Stimulated activated naive CD8-positive, alpha-beta T cell treated with anti-CD3 and anti-CD28 coated beads, Interleukin-15, amount 100 ng/mL, for 72 hours (primary cell): ENCODE measurements at places on chromosomes 7 and 10.

GRCh38 chr7:37669818-37670217 is 13.7 kb upstream of the GPR141 start:
- DNase-seq = no peak

GRCh38 chr10:84076047-84076388 is 63.3 kb upstream of the GHITM start:
- DNase-seq = no peak

- DNase-seq = peak; percentile 18
Observed at GRCh38 chr10:61992671-61993668, 91.5 kb downstream of the ARID5B start.

- no peak for DNase-seq
Observed at GRCh38 chr10:104938031-104938430, 296.9 kb downstream of the SORCS3 start.

GRCh38 chr10:59896191-59896590 is 10.2 kb downstream of the CCDC6 start:
- DNase-seq = no peak

DNA sequence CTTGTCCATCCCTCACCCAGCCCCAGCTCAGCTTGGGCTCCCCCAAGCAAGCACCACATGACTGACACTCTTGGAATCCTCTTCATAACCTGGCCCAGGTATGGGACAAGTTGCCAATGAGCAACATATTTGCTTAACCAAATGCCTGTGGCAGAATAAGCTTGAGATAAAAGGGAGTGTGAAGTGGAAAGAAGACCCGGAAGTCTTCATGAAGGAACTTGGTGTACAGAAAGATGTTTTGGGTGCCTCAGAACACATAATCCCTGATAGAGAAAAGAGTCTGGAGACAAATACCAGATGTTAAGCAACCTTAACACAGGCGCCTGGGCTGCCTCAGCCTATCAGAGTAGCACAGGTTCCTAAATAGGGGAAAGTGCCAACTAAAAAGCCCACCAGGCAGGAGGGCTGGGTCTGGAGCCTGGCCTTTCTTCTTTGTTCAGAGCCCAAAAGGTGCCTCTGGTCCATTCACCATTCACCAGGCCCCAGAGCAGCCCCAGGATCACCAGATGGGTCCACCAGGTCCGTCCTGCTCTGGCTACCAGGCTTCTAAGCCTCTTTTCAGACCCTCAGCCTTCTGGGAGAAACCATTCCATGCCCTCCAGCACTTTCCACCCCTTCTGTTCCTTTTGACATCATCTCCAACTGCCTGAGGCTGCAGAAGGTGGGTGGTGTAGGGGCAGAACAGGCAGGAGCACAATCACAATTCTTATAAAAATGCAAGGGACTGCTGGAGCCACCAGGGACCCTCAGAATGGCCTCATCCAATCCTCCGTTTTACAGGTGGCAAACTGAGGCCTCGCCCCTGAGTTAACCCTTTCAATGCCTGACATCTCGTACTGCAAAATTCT is 22.6 kb downstream of the KCNMA1 start:
- no peak for DNase-seq

- peak; percentile 36 for DNase-seq
Observed at GRCh38 chr7:142345811-142346210, 88.0 kb upstream of the PRSS58 start.

- DNase-seq = no peak
Observed at GRCh38 chr7:137172105-137172590, 171.4 kb downstream of the PTN start.

- DNase-seq = no peak
Observed at GRCh38 chr7:156889089-156889488, 3.9 kb downstream of the LMBR1 start.

GRCh38 chr10:79206300-79207095 is 137.7 kb downstream of the ZMIZ1 start:
- DNase-seq = no peak

- DNase-seq = no peak
Observed at GRCh38 chr10:122962405-122962804, 8.4 kb upstream of the C10orf88 start.

GRCh38 chr7:50507898-50508470 is 57.2 kb downstream of the DDC start:
- no peak for DNase-seq

- DNase-seq = no peak
Observed at GRCh38 chr10:27959093-27959715, 39.7 kb downstream of the ODAD2 start.

- no peak for DNase-seq
Observed at GRCh38 chr7:3927446-3928110, 626.5 kb downstream of the SDK1 start.

DNA sequence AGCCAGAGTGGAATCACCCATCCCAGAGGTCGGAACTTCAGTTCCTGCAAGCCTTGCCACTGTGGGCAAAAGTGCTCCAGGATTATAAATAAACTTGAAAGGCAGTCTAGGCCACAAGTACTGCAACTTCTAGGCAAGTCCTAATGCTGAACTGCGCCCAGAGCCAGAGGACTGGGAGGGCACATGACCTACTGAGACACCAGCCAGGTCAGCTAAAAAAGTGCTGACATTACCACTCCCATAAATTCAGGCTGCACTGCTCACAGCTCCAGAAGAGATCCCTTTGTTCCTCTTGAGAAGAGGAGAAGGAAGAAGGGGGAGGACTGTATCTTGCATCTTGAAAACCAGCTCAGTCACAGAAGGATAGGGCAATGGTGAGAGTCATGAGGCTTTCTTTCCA is 1084.1 kb upstream of the PHF14 start:
- no peak for DNase-seq

- DNase-seq = no peak
Observed at GRCh38 chr10:130749911-130750310, 561.6 kb downstream of the TCERG1L start.

DNA sequence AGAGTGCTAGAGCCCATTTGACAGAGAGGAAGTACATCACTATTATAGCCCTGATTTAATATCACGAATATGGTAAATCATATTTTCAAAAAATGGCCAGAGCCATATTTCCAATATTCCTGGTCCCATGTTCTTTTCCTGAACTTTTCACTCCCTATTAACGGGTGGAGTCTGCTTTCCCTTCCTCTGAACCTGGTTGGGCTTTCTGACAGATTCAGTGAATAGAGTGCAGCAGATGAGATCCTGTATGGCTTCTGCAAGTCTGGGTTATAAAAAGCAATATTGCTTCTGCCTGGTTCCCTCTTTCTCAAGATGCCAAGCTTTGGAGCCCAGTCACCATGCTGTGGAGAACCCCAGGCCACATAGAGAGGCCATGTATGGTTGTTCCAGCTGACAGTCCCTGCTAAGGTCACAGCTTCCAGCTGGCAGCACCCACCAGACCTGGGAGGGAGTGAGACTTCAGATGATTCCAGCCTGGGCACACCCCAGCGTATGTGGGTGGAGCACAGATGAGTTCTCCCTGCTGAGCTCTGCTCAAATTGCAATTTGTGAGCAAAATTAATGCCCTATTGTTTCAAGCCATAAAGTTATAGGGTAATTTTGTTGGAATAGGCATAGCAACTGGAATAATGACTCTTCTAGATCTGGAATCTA is 17.9 kb upstream of the CHCHD3 start:
- no peak for DNase-seq

DNA sequence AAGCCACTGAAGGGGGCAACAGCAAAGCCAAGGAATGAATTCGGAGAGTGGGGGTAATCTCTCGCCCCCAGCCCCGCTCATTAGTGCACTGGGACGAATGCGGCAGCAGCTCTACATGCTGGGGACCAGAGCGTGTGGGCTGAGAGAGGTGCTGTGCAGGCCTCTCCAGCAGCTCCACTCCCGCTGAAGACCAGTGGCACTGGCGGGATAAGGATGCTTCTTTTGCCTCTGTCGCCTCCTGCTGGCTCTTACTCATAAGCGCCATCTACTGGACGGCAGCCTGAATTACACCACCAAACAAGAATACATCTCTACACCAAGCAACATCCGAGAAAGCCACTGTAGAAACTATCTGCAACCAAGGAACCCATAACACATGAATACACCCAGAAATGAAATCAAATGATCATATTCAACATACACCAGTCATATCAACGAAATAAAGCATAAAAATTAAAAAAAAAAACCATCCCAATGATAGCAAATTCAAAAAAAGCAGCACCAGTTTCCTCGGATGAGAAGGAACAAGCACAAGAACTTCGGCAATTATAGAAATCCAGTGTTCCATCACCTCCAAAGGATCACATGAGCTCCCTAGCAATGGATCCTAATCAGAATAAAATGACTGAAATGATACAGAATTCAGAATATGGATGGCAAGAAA is 79.0 kb upstream of the TMEM168 start:
- peak; percentile 46 for DNase-seq

DNA sequence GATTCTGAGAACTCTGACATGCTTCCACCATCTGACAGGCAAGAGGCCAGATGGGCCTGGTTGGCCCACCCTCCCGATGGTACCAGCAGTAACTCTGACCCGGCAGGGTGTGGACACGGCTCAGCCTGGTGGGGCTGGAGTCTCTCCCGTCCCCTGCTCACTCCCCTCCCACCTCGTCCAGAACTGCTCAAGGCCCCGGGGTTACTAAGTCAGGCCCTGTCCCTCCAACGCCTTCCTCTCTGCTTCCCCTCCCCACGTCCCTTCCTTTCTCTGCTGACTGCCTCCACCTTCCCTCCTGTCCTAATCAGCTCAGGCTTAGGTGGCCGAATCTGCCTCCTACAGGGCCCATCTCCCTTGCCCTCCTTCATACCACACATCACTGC is 12.5 kb downstream of the CALML5 start:
- no peak for DNase-seq

DNA sequence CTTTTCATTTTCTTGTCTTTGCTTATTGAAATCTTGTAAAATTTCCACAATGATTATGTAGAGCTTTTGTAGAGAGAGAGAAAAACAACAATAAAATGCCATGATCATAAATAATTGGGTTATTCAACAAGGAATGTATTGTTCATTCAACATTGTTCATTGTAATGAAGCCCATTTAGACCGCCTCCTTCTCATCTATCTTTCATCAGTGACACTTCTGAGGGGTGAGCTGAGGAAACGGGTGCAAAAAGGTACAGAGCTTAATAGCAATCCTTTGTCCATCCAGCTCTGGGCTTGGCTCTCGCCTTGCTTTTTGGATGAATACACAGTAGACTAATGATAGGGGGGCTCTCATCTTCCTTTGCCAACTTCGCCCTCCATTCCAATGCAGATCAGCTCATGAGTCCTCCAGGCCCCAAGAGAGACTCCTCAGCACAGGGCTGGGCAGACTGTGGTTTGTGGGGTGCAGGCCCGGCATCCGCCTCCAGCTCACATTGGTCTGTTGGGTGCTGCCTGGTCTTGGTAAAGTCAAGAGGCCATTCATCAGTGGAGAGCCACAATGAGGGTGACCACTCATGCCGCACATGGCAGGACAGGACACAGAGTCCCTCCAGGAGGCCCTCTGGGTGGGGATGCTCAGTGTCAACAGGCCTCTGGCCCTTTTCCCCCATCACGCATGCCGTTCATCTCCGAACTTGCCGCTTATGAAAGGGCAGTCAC is 17.9 kb upstream of the PPA1 start:
- no peak for DNase-seq

DNA sequence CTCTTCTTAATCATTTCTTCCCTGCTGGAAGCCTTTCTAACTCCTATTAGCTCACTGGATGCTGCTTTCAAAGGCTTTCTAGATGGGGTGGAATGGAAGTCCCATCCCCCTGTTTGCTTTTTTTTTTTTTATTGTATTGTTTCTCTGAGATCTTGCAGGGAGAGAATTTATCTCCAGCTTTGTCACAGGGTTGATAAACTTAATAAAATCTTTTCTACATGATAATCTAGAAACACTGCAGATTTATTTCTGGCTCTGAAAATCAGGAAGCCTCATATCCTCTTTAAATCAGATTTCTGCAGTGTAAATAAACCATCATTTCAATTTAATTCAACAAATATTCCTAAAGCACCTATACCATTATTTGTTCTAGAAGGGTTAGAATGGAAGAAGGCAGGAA is 37.2 kb upstream of the CHCHD3 start:
- DNase-seq = no peak

GRCh38 chr7:130888468-130888867 is 154.5 kb upstream of the KLF14 start:
- DNase-seq = no peak

DNA sequence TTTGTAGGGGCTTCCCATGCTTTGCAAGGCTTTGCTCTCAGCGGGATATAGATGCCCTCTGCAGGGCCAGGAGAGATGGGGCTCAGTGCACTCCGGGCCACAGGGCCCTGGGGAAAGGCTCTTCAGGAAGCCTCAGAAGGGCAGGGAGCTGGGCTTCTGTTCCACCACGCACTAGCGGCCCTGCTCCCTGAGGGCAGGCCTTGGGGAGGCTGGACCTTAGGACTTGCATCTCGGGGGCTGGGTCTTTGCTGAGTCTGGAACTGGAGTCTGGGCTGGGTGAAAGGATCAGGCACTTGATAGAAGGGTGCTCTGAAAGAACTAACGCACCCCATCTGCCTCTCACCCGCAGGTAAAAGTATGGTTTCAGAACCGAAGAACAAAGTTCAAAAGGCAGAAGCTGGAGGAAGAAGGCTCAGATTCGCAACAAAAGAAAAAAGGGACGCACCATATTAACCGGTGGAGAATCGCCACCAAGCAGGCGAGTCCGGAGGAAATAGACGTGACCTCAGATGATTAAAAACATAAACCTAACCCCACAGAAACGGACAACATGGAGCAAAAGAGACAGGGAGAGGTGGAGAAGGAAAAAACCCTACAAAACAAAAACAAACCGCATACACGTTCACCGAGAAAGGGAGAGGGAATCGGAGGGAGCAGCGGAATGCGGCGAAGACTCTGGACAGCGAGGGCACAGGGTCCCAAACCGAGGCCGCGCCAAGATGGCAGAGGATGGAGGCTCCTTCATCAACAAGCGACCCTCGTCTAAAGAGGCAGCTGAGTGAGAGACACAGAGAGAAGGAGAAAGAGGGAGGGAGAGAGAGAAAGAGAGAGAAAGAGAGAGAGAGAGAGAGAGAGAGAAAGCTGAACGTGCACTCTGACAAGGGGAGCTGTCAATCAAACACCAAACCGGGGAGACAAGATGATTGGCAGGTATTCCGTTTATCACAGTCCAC is 5.4 kb downstream of the EMX2 start:
- no peak for DNase-seq

DNA sequence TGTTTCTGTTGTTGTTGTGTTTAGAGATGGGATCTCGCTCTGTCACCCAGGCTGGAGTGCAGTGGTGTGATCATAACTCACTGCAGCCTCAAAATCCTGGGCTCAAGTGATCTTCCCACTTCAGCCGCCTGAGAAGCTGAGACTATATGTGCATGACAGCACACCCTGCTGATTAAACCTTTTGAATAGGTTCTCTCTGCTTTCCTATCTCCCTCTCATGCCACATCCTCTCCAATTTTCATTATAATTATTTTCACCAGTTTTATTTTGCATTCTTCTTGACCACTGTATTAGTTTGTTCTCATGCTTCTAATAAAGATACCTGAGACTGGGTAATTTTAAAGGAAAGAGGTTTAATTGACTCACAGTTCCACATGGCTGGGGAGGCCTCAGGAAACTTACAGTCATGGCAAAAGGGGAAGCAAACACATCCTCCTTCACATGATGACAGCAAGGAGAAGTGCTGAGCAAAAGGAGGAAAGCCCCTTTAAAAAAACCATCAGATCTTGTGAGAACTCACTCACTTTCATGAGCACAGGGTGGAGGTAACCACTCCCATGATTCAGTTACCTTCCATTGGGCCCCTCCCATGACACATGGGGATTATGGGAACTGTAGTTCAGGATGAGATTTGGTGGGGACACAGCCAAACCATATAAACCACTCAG is 12.9 kb downstream of the AGK start:
- DNase-seq = peak; percentile 64
